ENCODE measurements at places on chromosomes 7 and 10. TPM values are rescaled to one million over a fixed set of nuclear protein-coding genes. Genes with fewer than 3 reads are reported as not detected.

Gene DPYSL4
- total RNA-seq, result 9.4 TPM

Gene CLCN1
- total RNA-seq, result not detected

Gene TRIL
- total RNA-seq, result not detected

Gene GPNMB
- not detected for total RNA-seq

Gene CFTR
- total RNA-seq, result not detected

GRCh38 chr10:34392641-34393170, 422.4 kb downstream of the PARD3 start:
- no peaks in the 10 kb centered on the region for H3K27me3 ChIP-seq
- H3K4me3 ChIP-seq, result no peak overlapping the region
- no peak for DNase-seq

DNA sequence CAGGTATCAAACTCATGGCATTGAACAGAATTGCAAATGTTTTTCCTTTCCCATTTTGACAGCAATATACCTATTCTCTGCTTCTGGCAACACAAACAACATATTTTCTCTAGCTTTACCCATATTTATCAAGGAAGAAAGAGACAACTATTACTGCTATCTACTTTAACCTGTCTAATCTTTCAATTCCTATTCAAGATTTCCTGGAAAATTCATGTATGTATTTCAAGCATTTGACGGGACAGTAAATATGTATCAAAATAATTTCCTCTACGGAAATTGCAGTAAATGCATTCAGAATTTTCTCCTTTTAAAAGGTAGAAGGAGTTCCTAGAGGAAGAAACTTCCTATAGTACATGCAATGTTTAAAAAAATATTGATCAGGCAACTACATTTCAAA, 179.3 kb upstream of the LRRN3 start:
- no peak overlapping the region for H3K27ac ChIP-seq
- no peaks in the 10 kb centered on the region for H3K36me3 ChIP-seq

DNA sequence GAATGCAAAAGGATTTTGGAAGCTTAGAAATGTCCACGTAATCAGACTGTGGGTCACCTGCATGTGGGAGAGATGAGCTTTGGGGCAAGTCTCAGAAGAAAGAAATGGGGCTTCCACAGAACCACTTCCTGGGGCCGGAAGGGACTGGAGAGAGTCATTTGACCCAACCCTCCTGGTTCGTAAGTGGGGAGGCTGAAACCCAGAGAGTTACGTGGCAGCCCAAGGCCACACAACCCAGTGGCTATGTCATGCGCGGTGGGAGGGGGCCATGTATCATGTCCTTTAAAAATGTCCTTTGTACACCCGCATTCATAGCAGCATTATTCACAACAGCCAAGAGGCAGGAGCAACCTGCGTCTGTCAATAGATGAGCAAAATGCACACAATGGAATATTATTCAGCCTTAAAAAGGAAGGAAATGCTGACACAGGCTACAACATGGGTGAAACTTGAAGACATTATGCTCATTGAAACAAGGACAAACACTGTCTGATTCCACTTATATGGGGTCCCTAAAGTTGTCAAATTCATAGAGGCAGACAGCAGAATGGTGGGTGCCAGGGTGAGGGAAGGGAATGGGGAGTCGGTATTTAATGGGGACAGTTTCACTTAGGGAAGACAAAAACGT, 15.1 kb downstream of the CAMK2B start:
- H3K27me3 ChIP-seq, result no peaks in the 10 kb centered on the region
- no peaks in the 10 kb centered on the region for H3K36me3 ChIP-seq
- no peak for DNase-seq
- no peak overlapping the region for H3K4me3 ChIP-seq

DNA sequence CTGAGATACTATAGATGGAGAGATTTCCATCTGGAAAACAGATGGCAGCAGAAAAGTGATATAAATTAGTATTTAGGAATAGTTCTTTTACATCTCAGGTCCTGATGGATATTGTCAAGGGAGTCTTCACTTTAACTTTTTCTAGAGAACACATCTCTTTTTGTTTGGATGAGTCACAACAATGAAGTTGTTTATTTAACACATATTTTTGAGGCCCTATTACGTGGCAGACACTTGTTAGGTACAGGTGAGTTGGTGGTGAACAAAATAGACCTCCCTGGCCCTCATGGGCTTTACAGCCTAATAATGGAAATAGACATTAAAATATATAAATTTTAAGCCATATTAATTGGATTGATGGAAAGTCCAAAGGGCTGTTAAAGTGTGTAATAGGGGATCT, 168.3 kb downstream of the VTI1A start:
- DNase-seq, result no peak
- H3K4me3 ChIP-seq, result no peak overlapping the region
- no peaks in the 10 kb centered on the region for H3K4me1 ChIP-seq
- H3K36me3 ChIP-seq, result no peaks in the 10 kb centered on the region

All from naive thymus-derived CD4-positive, alpha-beta T cell (primary cell).